Stromal cell of bone marrow (primary cell): ENCODE measurements at places on chromosomes 4 and X.
A peak's percentile ranks its signal among the peaks of the same experiment; 100 is the strongest.

DNA sequence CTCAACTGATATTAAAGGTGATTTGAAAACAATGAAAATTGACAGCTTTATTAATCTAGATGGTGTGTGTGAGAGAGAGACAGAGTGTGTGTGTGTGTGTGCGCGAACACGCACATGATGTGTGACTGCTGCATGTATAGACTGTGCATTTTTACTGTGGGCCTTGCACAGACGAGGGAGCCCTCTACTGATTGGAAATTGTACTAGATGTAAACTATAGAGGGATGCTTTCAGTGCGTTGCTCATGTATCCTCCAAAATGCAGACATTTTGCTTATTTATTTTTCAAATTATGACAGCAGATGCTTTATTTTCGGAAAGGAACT is 168.4 kb upstream of the GK2 start:
- DNase-seq, result no peak

DNA sequence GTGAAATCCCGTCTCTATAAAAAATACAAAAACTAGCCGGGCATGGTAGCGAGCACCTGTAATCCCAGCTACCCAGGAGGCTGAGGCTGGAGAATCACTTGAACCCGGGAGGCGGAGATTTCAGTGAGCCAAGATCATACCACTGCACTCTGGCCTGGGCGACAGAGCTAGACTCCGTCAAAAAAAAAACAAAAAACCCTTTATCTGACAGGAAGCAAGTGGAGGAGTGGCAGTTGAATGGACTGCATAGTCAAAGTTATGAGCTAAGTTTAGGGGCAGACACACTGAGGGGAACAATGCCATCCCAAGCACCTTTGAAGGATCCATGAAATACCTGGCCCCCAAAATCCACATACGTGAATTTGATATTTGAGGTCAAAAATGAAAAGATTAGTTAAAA is 7.5 kb upstream of the HPGDS start:
- no peak for DNase-seq

DNA sequence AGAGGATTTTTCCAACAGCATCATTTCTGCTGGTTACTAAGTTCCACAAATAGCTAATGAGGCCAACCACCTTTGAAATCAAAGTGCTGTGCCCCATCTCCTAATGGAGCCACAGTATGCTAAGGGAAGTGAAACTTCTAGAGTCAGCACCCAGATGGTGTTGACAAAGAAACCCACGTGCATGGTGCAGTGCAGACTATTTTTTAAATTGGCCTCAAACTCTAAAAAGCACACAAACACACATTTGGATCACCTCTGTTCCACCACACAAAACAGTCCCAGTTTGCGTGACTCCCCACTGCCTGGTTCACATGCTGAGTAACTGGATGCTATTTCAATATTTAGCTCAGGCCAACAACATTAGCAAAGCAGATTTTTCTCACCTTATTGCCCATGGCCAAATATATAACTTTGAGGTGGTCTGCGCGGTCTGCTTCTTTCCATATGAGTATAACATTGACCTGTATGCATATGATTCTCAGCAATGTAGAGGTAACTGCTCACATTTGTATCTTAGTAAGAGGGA is 69.9 kb downstream of the AMELX start:
- no peak for DNase-seq

DNA sequence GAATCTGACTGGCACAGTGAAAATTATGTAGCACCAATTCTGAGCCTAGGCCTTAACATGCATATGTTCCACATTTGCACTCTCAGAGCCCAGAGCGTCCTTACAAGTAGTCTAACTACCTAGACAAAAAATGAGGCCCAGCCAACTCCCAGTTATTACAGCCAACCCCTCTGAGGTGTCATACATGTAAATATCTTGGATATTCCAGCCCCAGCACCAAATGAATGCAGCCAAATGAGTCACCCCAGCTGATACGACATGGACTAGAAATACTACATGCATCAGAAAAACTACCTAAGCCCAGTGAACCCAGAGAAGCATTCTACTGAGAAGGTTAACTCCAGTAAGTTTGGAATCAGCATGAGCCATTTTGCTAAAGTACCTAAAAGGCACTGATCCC is 145.1 kb downstream of the STPG2 start:
- no peak for DNase-seq

DNA sequence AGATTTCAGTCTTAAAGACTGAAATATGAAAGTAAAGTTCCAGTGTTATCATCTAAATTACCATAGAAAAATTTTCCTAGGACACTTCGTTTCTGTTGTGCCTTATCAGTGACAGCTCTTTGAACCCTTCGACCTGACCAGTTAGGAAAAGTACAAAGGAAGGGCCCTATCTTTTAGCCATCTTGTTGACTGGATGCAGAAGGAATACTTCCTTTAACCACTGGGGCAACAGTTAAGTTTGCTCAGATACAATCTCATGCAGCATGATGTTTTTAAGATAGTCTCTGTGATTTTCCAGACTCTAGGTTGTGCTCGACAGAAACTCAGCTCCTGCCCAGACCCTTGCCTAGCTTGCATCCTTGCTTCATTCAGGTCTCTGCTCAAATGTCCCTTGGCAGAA is 210.5 kb upstream of the RPS6KA3 start:
- no peak for DNase-seq

- DNase-seq, result no peak
Measured at GRCh38 chr4:125398263-125399002, 83.7 kb downstream of the FAT4 start.

GRCh38 chr4:145234091-145234706 is 53.8 kb upstream of the OTUD4 start:
- peak; percentile 28 for DNase-seq

DNA sequence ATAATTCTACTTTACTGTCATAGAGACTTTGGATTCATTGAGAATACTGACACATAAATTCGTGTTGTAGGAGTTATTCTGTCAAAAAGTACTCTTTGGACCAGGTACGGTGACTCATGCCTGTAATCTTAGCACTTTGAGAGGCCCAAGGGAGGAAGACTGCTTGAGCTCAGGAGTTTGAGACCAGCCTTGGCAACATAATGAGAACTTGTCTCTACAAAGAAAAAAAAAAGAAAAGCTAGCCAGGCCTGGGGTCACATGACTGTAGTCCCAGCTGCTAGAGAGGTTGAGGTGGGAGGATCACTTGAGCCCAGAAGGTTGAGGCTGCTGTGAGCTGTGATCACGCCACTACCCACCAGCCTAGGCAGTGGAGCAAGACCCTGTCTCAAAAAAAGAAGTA is 54.9 kb downstream of the WDR19 start:
- DNase-seq, result no peak

DNA sequence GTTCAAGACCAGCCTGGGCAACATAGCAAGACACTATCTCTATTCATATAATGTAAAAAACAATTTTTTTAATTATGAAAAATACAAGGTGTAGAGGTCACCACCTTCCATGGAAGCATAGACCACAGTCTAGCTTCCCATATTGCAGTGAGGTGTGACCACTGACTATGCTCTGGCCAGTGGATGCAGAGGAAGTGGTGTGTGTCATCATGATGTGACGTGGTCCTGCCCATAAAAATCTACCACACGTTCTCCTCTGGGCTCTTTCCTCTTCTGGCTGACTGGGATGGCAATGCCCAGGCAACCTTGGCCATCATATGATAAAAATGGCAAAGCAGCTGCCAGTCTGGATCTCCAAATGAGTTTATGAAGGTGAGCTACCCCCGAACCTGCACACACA is 65.7 kb downstream of the RBM47 start:
- DNase-seq, result no peak

- DNase-seq, result no peak
Measured at GRCh38 chr4:143407474-143407873, 70.8 kb downstream of the GAB1 start.

DNA sequence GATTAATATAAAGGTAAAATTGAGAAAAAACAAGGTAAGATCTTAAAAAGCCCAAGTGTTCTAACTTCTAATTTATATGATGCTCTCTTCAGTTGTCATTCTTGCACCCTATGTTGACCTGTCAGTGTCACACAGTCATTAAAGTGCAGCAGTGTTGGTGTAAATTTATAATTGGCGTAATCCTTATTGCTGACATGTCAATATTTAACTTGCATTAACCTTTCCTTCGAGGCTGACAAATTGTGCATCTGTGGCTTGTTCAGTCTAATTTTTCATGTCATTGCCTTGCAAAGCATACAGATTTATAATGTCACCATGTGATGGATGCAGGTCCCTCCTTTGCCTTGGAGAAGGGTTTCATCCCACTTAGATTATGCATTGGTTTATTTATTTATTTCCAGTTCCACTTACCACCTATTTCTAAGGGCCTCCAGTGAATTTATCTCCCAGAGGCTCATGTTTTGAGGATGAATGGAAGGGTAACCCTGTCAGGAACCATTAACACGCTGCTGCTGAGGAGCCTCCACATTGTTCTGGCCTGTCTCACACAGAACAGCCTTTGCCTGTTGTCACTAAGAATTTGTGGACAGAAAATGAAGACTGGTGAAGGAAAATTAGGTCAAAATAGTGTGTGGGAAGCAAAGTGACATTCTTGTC is 1098.5 kb upstream of the LCORL start:
- DNase-seq, result no peak

DNA sequence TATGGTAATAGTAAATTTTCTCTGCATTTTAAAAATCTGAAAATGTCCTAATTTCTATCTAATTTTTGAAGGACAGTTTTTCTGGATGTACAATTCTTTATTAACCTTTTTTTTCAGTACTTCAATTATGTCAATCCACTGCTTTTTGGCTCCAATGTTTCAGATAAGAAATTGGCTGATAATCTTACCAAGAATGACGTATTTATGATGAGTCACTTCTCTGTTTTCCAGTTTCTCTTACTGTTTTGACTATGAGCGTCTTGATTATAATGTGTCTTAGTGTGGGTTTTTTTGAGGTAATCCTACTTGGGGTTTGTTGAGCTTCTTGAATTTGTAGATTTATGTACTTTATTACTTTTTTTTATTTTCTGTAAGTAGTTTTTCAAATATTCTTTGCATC is 47.2 kb downstream of the UGT2B11 start:
- DNase-seq, result no peak

- DNase-seq, result no peak
Measured at GRCh38 chr4:100593935-100594334, 76.1 kb upstream of the EMCN start.

DNA sequence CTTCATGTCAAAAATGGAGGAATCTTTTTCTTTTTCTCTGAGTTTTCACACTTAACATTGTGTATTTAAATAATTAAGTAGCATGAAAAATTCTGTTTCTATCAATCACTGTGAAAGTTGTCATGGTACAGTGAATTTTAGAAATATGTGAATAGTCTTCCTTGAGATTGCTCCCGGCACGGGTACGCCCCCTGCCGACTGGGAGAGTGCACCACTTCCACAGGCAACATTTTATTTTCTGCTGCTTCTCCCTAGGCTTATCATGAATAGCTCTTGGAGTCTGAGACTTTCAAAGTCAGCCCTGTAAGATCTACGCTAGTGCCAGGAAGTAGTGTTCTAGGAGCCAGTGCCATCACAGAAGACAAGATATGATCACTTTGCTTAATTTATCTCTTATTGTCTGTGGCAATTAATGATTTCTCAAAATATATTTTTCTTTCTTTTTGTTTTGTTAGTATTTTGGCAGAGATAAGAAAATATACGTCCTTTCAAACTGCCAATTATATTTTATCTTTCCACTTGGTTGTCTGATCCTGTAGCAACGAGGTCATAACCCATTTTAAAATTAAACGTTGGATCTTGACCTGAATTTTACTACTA is 763.8 kb upstream of the AADAT start:
- peak; percentile 7 for DNase-seq

DNA sequence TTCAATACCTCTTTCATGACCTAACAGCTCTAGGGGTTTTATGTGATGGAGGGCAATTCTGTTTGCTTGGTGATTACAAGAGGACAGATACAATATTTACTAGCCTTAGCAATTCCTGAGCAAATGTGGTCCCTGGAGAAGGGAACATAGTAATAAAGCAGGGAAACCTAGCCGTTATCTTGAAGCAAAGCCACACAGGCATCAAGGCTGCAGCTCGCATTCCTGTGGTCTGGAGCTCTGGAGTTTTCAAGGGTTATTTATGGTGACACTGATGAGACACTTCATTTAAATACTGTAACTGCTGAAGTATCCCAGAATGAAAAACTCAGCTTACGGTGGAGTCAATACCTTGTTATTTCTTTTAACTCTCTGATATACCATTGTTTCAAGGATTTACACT is 66.8 kb downstream of the AFF2 start:
- DNase-seq, result peak; percentile 9

DNA sequence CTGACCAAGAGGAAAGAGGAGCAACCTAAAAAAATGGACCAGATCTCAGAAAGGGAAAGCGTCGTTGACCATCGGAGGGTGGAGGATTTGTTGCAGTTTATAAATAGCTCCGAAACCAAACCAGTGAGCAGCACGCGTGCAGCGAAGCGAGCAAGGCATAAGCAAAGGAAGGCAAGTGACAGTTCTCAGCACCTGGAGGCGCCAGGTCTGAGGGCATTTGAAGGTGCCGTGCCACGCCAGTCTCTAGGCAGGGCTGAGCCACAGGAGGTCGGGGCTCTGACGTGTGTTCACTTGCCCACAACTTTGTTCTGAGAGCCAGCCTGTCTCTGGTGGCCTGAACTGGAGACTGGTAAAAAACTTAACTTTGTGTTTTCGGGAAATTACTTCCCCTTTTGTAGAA is 59.7 kb downstream of the TNIP2 start:
- no peak for DNase-seq

DNA sequence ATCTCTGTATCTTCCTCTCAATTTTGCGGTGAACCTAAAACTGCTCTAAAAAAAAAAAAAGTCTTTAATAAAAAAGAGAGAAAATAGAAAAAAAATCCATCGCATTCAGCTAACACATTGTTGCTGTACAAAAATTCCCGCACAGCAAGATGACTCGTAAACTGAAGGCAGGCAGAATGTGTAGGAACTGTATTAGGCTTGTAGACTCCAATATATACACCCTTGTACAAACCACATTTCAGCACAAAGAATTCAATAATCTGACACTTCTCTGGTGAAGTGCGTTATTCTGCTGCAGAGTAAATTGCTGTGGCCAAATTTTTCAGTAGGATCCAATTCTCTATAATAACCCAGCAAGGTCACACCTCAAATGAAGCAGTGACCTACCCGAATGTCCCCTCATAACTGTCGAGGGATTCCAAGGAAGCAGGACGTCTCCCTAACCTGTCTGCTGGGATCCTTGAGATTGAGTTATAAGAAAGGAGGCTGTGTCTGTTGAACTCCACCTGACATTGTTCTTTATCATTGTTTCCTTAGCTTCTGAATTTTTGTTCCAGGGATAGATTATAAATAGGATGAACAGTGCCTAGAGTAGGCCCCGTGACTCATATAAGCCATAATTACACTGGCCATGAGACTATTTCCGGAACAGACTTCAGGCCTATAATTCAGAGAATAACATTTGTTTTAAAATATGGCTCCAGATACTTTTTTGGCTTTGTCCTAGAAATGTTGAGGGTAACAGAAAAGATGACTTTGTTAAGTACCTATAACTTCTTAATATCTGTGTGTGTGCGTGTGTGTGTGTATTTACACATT is 348.3 kb downstream of the PCDH7 start:
- peak; percentile 4 for DNase-seq

- DNase-seq, result no peak
Measured at GRCh38 chrX:66046612-66047235, 6.8 kb upstream of the VSIG4 start.
